ENCODE measurements at places on chromosomes 1 and 21.

DNA sequence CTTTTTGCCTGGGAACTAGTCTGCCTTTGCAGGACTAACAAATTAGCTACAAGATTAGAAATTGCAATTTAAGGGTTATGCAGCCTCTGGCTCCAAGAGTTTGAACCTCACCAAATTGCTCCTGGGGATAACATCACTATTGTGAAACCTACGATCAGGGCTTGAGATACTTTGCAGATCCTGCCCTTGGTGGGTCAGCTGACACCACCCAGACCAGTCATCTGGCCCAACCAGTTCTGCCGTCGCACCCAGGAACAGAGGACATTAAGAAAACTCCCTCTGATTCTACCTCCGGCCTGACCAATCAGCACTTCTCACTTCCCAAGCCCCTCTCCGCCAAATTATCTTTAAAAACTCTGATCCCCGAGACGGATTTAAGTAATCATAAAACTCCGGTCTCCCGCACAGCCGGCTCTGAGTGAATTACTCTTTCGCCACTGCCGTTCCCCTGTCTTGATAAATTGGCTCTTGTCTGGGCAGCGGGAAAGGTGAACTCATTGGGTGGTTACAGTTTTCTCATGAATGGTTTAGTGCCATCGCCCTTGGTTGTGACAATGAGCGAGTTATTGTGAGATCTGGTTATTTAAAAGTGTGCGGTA is 32.9 kb upstream of the B3GALT5 start:
- no peak for DNase-seq

DNA sequence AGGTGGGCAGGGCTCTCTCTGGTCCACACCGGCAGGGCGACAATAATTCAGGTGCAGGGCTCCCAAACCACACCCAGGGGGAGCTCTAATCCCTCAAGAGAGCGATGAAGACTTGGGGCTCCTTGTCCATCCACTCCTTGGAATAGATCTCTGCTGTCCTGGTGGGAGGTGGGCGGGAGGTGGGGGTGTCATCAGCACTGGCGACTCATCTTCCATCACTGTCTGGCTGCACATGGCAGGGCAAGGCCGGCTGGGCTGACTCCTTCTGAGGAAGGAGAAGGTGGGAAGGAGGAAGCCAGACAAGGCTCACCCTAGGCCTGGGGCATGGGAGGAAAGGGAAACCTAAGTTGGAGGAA is 29.3 kb downstream of the TNNT2 start:
- DNase-seq = no peak

- DNase-seq = no peak
Measured at GRCh38 chr1:159821171-159821867, 5.4 kb upstream of the SLAMF8 start.

DNA sequence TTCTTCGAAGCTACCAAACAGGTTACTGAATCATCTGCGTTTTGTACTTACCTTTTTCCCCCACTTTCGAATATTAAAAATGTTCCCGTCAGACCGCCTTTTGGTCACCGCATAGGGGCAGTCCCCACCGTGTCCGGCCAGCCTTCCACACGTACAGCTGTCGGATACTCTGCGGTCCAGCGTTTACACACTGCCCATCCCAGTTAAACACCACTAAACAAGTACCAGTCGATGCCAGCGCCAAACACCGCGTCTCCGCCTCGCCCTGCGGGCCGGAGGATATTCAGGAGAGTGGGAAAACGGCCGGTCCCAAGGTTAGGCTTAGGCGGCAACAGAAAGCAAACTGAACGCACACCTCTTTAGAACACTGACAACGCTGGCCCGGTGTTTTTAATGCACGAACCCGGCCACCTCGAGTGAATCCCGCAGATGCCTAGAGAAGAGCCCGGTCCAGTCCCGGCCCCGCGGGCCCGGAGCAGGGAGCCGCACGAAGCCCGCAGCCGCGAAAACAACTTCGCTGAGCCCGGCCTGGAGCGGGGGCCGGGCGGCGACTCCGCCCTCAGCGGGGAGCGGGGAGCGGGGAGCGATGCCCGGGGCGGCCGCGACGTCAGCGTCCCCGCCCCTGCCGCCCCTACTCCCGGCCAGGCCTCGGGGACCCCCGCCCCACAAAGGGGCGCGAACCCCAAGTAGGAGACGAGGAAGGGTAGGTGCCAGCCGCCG is 730 bp upstream of the PHF13 start:
- peak; percentile 25 for DNase-seq

- DNase-seq = peak; percentile 12
Measured at GRCh38 chr1:157490467-157491165, 61.7 kb downstream of the FCRL5 start.
